ENCODE measurements at places on chromosomes 6 and 20.
A peak's percentile ranks its signal among the peaks of the same experiment; 100 is the strongest.

DNA sequence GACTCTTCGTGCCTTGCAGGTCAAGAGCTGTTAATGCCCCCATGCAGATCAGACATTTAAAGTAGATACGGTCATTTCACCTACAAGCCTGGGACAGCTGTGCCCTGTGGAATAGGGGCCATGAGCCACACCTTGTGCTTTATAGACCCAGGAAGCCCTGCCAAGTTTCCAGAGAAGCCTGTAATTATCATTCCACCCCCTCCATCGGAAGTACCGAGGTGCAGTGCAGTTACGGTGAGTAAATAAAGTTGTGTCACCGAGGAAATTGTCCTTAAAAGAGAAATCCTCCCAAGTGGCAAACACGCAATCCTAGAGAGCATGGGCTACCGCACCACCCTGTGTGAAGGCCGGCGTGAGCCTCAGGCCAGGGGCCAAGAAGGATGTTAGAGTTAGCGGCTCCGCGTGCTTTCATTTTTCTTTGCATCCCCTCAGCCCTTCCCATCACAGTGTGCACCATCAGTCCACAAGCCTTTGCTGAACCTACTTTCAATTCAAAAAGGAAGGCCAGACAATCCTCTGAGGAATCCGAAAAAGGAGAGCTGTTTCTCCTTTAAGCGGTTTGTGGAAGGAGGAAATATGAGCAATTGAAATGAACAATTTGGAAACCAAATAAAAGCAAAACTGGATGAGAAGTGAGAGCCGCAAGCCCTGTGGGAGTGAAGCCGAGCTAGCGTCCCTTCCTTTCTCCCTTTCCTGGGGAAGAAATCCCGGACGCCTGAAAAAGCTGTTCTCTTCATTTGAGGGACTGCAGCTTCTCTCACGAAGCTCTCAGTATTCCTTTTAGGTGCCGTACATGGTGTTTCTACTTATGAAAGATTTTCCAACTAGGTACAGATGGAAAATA, 183.3 kb upstream of the PDE10A start:
- DNase-seq = no peak

- no peak for DNase-seq
Measured at GRCh38 chr6:25219216-25219916, 59.8 kb upstream of the CARMIL1 start.

GRCh38 chr6:150395388-150396009, 26.7 kb downstream of the IYD start:
- DNase-seq = peak; percentile 82

GRCh38 chr6:70131528-70131927, 171.4 kb downstream of the COL9A1 start:
- no peak for DNase-seq

GRCh38 chr6:34231566-34232336, 4.9 kb upstream of the HMGA1 start:
- DNase-seq = no peak

DNA sequence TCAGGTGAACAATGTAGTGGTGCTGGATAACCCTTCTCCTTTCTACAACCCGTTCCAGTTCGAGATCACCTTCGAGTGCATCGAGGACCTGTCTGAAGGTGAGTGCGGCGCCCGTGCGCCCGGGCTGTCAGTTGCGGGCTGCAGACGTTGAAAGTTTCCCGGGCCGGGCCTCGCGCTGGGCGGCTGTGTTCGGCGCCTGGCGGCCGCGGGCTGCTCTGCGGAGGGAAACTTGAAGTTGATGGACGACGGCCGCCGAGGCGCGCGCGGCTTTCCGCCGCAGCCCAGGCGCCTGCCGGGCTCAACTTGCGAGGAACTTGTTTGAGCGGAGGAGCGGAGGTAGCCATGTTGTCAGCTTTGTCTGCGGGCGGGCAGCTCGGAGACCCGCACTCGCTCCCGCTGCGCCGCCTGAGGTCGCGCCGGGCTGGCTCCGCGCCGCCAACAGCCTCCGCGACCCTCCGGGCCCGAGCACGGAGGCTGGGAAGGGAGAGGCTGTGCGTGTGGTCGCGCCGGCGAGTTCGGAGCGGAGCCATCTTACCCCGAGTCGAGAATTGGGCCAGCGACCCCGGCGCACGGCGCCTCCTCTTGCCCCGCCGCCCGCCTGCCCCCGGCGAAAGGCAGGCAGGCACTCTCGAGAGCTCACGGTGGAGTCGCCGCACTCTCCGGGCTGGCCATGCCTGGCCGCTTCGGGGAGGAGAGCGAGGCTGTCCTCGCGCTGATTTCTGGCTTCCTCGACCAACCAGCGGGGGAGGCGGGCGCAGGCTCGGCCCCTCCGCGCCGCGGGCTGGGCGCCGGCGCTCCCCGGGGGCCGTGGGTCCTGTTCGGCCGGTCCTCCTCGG, 691 bp downstream of the ASF1A start:
- DNase-seq = peak; percentile 65

- peak; percentile 43 for DNase-seq
Measured at GRCh38 chr20:62583424-62583920, 58.8 kb upstream of the SLCO4A1 start.

DNA sequence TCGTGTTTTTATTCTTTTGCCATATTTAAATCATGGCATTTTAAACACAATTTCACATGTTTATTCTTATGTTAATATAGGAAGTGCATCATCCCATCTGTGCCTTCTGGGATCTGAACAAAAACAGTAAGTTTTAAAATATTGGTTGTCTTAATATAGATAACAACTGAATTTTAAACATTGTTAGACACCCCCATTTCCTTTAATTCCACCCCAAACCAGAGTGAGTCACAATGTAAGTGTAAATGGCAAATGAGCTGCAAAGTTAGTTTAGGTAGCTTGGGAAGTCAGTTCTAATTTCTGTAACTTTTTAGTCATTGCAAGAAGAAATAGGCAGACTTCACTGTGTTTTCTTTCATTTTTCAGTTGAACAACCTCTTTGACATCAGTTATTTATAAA, 108.0 kb downstream of the ADGRG6 start:
- no peak for DNase-seq

GRCh38 chr6:75603106-75603420, 1.4 kb downstream of the SENP6 start:
- DNase-seq = no peak
